Stimulated activated CD4-positive, alpha-beta T cell treated with anti-CD3 and anti-CD28 coated beads, Interleukin-4, amount 100 ng/mL, for 24 hours (primary cell): ENCODE measurements at places on chromosomes 1 and 21.

GRCh38 chr21:39387461-39388037 is 38.7 kb upstream of the HMGN1 start:
- DNase-seq = peak; percentile 94

DNA sequence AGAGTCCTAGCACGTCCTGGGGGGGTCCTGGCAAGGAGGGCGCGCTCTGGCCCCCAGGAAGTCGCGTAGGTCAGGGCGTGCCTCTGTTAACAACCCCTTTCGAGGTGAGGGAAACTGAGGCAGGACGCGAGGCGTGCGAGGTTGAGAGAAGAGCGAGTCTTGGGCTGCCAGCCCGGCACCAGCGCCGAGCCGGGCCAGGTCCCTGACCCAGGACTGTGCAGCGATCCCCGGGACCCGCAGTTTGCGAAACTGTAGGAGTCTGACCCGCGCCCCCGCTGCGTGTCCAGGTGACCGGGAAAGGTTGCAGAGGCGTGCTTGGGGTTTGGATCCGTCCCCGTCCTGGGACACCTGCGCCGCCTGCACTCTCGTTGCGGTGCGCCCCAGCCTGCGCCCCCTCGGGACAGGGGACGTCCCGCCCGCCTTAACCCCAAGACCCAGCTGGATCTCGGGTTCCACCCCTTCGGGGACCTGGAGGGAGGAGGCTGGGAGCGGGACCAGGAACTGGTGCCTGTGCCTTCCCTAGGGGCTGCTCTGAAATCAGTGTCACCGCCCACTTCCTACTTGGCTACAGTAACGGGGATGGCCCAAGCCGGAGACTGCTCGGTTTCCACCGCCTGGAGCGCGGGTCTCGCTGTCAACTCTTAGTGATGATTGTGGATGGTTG is 493 bp downstream of the DISC1 start:
- peak; percentile 33 for DNase-seq

GRCh38 chr21:30935889-30936168 is 54.4 kb upstream of the KRTAP11-1 start:
- no peak for DNase-seq

- DNase-seq = peak; percentile 31
Measured at GRCh38 chr1:2556678-2557481, 709 bp downstream of the TNFRSF14 start.

DNA sequence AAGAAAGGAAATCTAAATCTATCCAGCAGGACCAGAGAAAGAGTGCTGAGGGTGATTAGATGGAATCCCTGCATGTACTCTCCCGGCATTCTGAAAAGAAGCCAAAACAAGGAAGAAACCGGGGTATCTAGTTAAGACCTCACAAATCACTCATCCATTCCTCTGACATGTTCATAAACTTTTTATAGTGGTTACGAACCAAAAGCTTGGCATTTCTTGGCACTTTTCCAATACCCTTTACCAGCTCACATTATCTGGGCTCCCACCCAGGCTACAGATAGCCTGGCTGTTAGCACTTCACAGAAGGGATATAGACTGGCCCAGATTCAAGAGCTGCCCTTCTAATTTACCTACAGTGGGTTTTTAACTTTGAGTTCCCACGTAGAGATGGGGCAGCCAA is 1.8 kb upstream of the C1orf74 start:
- DNase-seq = no peak

DNA sequence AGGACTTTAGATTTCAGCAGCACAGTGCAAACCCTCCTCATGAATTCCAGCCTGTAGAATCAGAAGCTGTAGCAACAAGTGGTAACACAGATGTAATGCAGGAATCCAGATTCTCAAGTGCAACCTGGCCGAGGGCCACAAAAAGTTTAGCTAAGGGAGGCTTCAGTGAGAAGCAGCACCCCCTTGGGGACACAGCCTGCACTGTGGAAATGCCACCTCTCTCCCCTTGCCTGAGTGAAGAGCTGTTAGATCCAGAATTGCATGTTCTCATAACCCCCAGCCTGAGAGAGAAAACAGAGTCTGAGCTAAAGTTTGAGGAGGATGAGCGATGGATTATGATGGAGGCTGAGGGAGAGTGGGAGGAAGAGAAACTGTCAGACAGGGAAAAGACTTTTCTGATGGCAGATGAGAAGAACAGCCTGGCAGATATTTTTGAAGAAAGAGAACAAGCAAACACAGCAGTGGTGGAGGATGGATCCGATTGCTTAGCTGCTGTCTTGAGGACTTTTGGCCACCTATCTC is 80.5 kb upstream of the BMP8A start:
- DNase-seq = peak; percentile 65

DNA sequence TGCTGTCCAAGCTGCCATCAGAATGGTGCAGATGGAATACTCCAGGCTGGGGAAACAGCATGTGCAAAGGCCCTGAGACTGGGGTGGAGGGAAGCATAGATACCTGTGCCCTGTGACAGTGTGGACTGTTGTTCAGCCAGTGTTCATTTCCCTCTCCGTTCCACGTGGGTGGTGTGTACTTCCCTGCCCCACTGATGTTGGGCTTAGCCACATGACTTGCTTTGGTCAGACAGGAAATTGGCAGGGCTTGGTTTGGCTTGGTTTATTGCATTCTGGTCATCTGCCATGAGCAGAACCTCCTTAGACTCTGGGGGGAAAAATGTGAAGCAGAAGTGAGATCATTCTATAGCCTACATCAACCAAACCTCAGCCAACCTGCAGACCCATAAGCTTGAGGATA is 102.4 kb upstream of the IGSF21 start:
- DNase-seq = no peak

GRCh38 chr1:161722406-161722805 is 1.1 kb downstream of the FCRLB start:
- DNase-seq = no peak

GRCh38 chr1:36669262-36669661 is 186.5 kb upstream of the CSF3R start:
- DNase-seq = no peak

DNA sequence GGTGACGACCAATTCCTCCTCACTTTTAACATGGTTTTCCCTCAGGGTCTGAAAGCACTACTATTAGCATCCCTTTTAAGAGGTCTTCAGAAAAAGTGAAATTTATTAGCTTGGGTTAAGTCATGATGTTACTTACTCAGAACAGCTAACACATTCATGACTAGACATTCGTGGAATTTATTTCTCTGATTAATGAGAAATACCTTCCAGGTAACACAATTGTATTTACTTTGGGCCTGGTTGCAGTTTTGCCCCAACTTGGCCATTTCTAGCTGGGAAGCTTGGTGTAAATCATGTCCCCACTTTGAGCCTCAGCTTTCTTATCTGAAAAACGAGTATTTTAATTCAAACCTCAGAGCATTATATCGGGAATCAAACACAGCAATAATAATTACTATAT is 119.2 kb upstream of the SPATA6 start:
- DNase-seq = no peak

DNA sequence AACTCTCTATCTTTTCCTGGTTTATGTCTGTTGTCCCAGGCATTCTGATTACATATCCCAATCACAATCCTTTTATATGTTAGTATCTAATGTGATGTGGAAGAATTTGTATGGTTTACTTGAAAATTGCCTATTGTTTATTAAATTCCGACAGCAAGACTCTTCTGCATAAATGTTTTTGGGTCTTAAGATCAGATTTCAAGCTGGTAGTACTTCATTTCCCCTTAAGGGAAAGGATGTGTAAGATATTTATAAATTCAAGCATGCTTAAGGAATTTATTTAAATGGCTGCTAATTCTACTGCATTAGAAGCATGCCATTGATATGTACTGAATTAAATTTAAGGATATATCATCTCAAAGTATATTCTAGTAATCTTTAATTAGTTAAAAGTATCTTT is 20.4 kb upstream of the GPR88 start:
- no peak for DNase-seq

DNA sequence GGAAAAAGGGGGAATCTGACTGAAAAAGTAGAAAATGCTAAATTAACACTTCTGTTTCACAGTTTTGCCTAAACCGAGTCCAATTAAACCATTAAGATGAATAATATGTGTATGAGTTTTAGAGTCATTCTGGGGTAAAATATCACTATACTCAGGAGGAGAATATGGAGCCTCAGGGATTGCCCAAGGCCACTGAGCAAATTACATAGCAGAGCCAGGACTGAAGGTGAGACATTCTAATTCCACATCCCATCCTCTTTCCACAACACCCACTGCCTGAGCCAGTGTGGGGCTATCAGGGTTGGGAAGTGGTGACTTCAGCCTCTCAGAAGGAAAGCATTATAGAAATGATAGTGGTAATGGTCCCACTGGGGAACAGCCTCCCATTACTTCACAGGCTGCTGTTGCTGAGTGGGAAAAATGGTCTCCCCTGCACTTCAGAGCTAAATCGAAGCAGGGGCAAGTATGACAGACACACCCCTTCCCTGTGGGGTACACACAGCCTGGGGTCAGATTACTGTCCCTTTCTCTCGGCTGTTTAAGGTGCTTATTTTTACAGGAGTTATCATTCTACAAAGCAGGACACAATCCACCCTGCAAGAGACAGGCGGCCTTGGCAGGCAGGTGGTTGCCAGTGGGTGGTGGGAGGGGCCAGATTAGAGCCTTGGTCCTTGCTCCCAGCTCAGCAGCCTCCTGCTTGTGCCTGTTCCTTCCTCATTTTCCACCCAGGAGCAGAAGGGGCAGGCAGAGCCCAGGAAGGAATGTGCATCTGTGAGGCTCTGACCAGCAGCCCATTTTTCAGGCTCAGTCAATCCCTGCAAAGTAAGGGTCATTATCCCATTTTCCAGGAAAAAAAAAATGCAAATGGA is 9.5 kb upstream of the BCAR3 start:
- DNase-seq = no peak

DNA sequence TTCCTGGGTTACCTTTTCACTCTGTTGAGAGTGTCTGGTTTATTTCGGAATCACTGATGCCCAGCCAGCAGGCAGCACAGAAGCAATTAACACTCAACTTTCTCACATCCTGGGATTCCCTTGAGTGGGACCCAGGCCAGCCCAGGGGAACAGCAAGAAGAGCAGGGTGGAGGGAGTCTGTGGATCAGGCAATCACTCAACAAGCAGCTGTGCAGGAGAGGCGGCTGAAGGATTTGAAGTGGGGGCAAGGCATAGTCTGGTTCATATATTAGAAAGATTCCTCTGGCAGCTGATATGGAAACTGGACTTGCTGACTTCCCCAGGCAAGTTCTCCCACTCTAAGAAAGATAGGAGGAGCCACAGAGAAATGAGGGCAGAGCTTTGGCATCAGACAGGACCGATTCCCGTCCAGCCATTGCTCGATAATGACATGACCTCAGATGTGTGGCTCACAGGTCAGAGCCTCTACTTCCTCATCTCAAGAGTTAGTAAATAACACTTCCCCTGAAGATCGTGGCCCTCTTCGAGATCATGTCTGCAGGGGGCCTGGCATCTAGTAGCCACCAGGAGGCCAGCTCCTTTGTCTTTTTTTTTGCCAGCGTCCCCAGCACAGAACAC is 12.4 kb downstream of the EPHA8 start:
- DNase-seq = no peak
